Mesothelial cell of epicardium (in vitro differentiated cells): ENCODE measurements at places on chromosomes 6 and 20. TPM values are rescaled to one million over a fixed set of nuclear protein-coding genes. Genes with fewer than 3 reads are reported as not detected.

GRCh38 chr6:93970684-93971083 is 551.3 kb upstream of the EPHA7 start:
- no peak overlapping the region for H3K4me3 ChIP-seq
- no peak for DNase-seq
- no peaks in the 10 kb centered on the region for H3K4me1 ChIP-seq
- no peak overlapping the region for H3K27ac ChIP-seq

DNA sequence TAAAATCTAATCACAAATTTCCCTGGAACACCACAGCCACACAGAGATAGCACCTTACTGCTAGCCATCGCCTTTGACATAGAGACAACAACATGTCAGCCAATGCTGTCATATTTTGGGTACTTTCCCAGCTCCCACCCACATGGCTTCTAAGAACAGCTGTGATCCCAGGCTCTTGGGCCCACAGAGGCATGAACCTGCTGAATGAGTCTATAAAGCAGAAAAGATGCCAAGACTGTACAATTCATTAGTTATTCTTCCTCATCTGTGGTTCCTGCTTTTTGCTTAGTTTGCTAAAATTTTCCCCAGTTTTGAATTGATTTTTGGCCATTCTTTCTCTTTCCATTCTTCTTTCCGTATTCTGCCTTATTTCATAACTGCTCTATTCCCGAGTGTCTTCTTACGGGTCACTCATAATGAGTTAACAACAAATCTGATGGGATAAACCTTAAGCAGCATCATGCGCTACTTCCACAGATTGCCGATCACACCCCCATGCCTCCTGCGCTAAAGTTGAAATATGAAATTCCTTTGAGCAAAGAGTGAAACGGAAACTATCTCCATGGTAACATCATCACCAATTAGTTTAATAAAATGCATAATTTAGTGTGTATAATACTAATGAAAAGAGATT is 327.3 kb upstream of the HSF2 start:
- H3K4me3 ChIP-seq = no peak overlapping the region
- H3K27me3 ChIP-seq = no peaks in the 10 kb centered on the region
- H3K27ac ChIP-seq = no peak overlapping the region
- H3K36me3 ChIP-seq = no peaks in the 10 kb centered on the region
- no peak for DNase-seq
- peaks cover 35% of the 10 kb centered on the region for H3K4me1 ChIP-seq

GRCh38 chr6:1855890-1856289 is 246.2 kb downstream of the FOXC1 start:
- peak overlapping the region; percentile 0 for H3K27ac ChIP-seq
- H3K36me3 ChIP-seq = no peaks in the 10 kb centered on the region
- H3K4me3 ChIP-seq = no peak overlapping the region

- no peaks in the 10 kb centered on the region for H3K36me3 ChIP-seq
- H3K4me3 ChIP-seq = no peak overlapping the region
- no peak for DNase-seq
Measured at GRCh38 chr6:92715991-92716390, 703.4 kb downstream of the EPHA7 start.

GRCh38 chr6:1407499-1407990 is 18.2 kb downstream of the FOXF2 start:
- H3K4me1 ChIP-seq = peaks cover 7% of the 10 kb centered on the region
- no peak overlapping the region for H3K4me3 ChIP-seq
- no peak overlapping the region for H3K27ac ChIP-seq
- no peak for DNase-seq

DNA sequence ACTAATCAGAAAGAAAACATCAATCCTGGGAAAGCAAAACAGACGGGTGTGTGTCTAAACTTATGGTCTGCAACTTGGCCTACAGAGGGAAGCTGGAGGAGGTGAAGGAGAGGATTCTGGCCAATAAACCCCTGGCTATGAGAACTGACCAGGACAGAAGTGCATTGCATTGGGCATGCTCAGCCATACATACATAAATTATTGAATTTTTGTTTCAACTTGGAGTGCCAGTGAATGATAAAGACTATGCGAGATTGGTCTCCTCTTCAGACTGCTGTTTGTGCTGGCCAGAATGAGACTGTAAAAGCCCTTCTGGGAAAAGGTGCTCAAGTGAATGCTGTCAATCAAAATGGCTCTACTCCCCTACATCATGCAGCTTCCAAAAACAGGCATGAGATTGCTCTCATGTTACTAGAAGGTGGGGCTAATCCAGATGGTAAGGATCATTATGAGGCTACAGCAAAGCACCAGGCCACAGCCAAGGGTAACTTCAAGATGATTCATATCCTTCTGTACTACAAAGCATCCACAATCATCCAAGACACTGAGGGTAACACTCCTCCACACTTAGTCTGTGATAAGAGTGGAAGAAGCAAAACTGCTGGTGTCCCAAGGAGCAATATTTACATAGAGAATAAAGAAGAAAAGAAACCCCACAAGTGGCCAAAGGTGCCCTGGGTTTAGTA is 17.4 kb downstream of the ADNP start:
- no peaks in the 10 kb centered on the region for H3K36me3 ChIP-seq
- no peak for DNase-seq
- H3K27me3 ChIP-seq = no peaks in the 10 kb centered on the region
- peaks cover 72% of the 10 kb centered on the region for H3K4me1 ChIP-seq

GRCh38 chr20:20009784-20010253 is 7.3 kb upstream of the NAA20 start:
- H3K27me3 ChIP-seq = no peaks in the 10 kb centered on the region
- no peak for DNase-seq
- peaks cover 16% of the 10 kb centered on the region for H3K4me1 ChIP-seq
- H3K36me3 ChIP-seq = no peaks in the 10 kb centered on the region

DNA sequence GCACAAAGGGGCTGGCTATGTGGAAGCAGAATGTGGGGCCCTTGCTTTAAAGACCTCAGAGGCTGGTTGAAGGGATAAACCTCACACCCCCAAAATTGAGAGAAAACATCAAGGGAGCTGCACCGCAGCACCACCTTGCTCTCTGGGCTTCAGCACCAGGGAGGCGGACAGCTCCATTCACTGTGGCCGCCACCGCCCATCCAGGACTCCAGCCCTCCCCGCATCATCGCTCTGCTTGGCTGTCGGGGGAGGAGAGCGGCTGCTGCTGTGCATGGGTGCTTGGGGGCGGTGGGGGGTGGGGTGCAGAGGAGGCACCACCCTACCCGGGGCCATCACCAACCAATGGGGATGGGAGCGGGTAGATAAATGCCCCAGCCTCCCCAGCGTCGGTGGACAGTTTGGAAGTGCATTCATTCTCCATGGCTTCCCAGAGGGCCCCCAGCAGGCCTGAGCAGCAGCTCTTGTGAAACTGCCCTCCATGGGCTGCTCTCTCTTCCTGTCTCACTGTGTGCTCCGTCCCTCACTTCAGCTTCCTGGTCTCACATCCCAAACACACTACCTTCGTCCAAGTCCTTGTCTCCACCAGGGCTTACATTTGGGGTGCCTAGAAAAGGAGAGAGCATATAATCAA is 75.7 kb upstream of the BHLHE23 start:
- H3K4me1 ChIP-seq = no peaks in the 10 kb centered on the region
- H3K4me3 ChIP-seq = no peak overlapping the region
- peak; percentile 81 for DNase-seq

- no peak overlapping the region for H3K27ac ChIP-seq
- no peaks in the 10 kb centered on the region for H3K4me1 ChIP-seq
- H3K4me3 ChIP-seq = no peak overlapping the region
- no peak for DNase-seq
- H3K36me3 ChIP-seq = no peaks in the 10 kb centered on the region
- H3K27me3 ChIP-seq = peaks cover 52% of the 10 kb centered on the region
Measured at GRCh38 chr20:38321959-38322598, 18.1 kb downstream of the BPI start.

- DNase-seq = no peak
- H3K27ac ChIP-seq = no peak overlapping the region
- H3K4me3 ChIP-seq = no peak overlapping the region
- no peaks in the 10 kb centered on the region for H3K36me3 ChIP-seq
- H3K27me3 ChIP-seq = no peaks in the 10 kb centered on the region
Measured at GRCh38 chr6:119110601-119111548, 32.4 kb upstream of the FAM184A start.

- no peaks in the 10 kb centered on the region for H3K36me3 ChIP-seq
- DNase-seq = no peak
- peaks cover 46% of the 10 kb centered on the region for H3K27me3 ChIP-seq
- no peak overlapping the region for H3K27ac ChIP-seq
- no peak overlapping the region for H3K4me3 ChIP-seq
Measured at GRCh38 chr6:160355001-160355400, 6.8 kb downstream of the SLC22A3 start.

DNA sequence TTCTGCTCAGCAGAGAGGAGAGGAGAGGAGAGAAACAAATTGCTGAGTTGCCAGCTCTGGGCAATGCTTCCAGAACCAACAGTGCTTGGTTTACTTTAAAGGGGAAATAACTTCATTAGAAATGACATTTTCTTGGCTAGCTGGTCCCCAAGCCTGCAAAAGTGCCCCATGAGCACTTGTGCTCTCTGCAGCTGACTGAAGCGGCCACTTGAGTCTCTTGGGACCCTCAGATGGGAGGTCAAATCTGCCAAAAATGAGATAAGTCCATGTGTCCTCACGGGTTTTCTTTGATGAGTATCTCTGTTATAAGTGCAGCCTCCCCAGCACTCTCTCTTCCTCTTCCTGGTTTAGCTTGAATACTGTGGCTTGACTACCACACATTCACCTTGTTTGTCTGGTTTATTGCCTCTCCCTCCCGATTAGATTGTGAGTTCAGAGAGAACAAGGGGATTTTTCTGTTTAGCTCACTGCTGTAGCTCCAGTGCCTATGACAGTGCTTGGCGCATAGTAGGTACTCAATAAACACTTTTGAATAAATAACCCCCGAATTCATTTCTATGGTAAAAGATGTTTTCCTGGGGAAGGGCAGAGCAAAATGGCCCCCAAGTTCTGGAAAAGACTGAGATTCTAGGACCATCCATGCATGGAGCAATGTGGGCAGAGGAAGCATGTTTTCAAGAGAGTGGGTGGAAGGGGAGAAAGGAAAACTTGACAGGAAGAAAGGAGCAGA is 7.0 kb upstream of the RIN2 start:
- peaks cover 14% of the 10 kb centered on the region for H3K4me1 ChIP-seq
- no peak for DNase-seq
- H3K36me3 ChIP-seq = no peaks in the 10 kb centered on the region

- H3K36me3 ChIP-seq = no peaks in the 10 kb centered on the region
- H3K4me3 ChIP-seq = no peak overlapping the region
Measured at GRCh38 chr6:165081944-165082532, 227.4 kb downstream of the C6orf118 start.

DNA sequence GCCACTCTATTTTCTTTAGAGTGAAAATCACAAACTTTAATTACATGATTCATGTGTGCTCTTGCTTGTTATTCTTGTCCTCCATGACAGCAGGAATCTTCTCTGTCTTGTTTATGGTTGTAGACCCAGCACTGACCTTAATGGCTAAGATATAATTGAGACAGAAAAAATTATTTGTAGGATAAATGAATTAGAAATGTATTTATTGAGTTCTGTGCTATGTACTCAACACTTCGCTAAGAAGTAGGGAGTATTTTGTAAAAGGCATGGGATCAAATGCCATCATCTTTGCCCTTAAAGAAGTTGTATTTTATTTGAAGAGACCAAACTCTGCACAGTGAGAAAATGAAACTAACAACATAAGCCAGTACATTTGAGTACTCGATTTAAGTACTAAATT is 71.2 kb downstream of the CBLN4 start:
- H3K27ac ChIP-seq = no peak overlapping the region
- H3K27me3 ChIP-seq = no peaks in the 10 kb centered on the region
- no peak for DNase-seq
- H3K4me1 ChIP-seq = no peaks in the 10 kb centered on the region
- H3K4me3 ChIP-seq = no peak overlapping the region

GRCh38 chr6:56491606-56492328 is 150.9 kb downstream of the DST start:
- H3K4me1 ChIP-seq = peaks cover 27% of the 10 kb centered on the region
- no peak for DNase-seq
- no peaks in the 10 kb centered on the region for H3K27me3 ChIP-seq

DNA sequence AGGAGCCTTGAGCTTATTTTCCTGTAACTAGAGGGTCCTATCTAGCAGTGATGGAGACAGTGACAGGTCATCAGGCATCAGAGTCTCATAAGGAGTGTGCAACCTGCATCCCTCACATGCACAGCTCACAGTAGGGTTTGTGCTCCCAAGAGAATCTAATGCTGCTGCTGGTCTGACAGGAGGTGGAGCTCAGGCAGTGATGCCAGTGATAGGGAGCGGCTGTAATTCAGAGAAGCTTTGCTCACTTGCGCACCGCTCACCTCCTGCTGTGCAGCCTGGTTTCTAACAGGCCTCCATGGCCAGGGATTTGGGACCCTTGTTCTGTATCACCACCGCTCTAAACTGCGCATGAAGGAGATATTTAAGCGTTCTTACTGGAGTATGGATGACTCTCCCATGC is 5.3 kb downstream of the KIF25 start:
- no peaks in the 10 kb centered on the region for H3K36me3 ChIP-seq
- H3K4me3 ChIP-seq = no peak overlapping the region
- H3K27me3 ChIP-seq = no peaks in the 10 kb centered on the region
- DNase-seq = no peak
- no peak overlapping the region for H3K27ac ChIP-seq
- H3K4me1 ChIP-seq = peaks cover 12% of the 10 kb centered on the region

GRCh38 chr6:112592159-112592558 is 245.0 kb downstream of the RFPL4B start:
- H3K36me3 ChIP-seq = peaks cover 5% of the 10 kb centered on the region
- no peaks in the 10 kb centered on the region for H3K27me3 ChIP-seq
- peaks cover 1% of the 10 kb centered on the region for H3K4me1 ChIP-seq
- no peak for DNase-seq

Gene DZANK1
- 5.3 to 8.2 TPM (median 7.2 TPM) in 3 replicates for total RNA-seq

Gene GABBR1
- 130 to 138 TPM (median 134 TPM) in 3 replicates for total RNA-seq

Gene ZHX3
- 13.9 to 18.3 TPM (median 17.6 TPM) in 3 replicates for total RNA-seq

Gene DDO
- total RNA-seq = not detected in 3 replicates

Gene HS3ST5
- total RNA-seq = 0.16 to 0.49 TPM (median 0.27 TPM) in 3 replicates

Gene NEU1
- 23.2 to 24.7 TPM (median 24.4 TPM) in 3 replicates for total RNA-seq

Gene PAK1IP1
- 14.7 to 16.8 TPM (median 15.5 TPM) in 3 replicates for total RNA-seq

Gene STMND1
- 0.34 to 0.38 TPM in 2 of 3 replicates, not detected in the other for total RNA-seq
